Lower lobe of right lung (tissue), 2 donors: ENCODE measurements at places on chromosomes 11 and 22.
A peak's percentile ranks its signal among the peaks of the same experiment; 100 is the strongest.

DNA sequence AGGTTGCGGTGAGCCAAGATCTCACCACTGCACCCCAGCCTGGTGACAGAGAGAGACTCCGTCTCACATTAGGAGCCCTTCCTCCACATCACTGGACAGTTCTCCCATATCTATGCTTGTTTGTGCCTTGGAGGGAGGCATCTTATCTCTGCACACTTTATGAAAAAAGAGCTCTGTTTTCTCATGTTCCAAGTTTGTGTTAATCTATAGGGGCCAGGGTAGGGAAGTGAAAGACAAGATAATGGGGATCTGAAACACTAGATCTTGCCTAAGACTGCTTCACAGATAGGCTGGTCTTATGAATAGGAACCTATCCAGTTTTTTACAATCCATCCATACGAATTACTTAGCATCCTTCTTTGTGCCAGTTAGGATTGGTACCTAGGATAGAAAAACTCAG, 17.1 kb downstream of the OR6Q1 start:
- no peak for DNase-seq

GRCh38 chr11:13664351-13664750, 4.1 kb upstream of the FAR1 start:
- DNase-seq = no peak

GRCh38 chr22:19515654-19516377, 8.4 kb downstream of the CLDN5 start:
- DNase-seq = no peak

DNA sequence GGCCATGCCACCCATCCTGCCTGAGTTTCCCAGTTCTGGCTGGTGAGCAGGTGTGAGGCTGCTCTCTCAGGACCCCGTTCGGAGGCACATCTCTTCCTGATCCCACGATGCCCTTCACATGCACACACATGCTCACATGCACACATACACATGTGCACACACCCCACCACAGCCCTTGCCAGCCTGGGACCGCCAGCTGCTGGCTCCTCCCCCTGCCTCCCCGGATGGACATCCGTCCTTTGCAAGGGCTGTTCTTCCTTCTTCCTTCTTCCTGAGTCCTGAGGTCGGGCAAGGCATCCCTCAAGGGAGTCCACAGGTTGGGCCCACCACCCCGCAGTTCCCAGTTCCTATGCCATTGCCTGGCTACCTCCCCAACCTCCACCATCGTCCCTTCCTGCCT, 10.5 kb upstream of the CDKN1C start:
- DNase-seq = no peak

DNA sequence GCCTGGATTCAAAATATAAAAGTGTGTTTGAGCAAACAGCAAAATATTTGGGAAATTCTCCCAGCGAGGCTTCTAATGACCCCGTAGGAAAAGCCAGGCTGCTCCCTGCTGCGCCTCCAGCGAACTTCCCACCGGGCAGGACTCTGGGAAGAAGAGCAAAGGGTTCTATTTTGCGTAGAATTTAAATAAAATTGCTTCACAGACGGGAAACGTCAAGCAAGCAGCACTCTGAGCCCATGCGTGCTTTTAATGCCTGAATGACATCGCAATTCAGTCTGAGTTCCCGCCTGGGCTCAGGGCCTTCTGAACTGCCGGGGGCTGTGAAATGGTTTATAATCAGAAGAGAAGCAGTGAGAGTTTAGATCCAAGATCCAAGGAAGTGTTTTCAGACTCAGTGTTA, 775.1 kb downstream of the BRD1 start:
- no peak for DNase-seq

- no peak for DNase-seq
Observed at GRCh38 chr22:22348127-22348814, 103.7 kb downstream of the VPREB1 start.

GRCh38 chr11:26575946-26576345, 3.9 kb upstream of the MUC15 start:
- DNase-seq = no peak

DNA sequence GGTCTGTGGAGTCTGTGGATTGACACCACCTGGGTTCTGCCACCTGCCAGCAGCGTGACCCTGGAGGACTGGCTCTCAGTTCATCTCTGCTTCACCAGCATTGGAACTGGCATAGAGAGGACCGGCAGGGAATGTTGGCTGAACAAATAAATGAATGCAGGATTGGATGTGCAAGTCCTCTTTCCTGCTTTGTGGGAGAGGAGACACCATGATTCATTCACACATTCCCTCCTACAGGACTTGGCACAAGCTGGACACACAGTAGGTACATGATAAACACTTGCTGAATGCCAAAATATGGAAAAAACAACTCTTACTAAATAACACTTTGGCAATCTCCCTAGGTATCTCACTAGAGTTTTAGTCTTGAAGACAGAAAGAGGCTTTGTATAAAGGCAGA, 116.6 kb upstream of the NARS2 start:
- DNase-seq = no peak

DNA sequence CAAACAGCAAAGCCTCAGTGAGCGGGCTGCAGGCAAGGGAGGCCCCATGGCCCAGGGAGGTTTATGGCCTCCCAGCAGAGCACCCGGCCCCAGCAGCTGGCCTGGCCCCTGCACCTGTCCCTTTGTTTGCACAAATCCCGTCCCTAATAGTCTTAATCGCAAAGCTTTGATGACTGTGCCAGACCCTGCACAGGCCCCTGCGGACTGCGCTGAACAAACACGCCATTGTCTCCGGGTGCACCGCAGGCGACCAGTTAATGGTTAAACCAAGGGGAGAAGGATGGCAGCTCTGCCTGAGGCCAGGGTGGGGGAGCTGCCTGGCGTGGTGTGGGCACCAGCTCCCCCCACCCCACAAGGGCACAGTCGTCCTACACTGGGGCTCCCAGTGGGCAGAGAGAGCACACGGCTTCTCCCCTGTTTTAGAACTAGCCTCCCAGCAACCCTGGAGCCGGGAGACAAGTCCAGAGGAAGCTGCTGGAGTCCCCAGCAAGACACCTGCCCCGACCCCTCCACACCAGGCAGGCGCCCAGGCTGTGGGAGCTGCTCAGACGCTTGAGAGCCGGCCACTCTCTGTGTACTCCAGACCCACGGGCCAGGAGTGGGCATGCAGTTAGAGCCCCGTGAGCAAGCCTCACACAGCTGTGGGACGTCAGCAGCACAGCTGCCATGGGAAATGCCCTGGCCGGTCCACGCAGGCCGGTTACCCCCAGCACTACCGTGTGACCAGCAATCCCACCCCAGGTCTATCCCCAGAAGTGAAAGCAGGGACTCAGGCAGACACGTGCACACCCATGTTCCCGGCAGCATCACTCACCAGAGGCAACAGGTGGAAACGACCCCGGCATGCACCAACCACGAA, 39.7 kb upstream of the TH start:
- no peak for DNase-seq

GRCh38 chr11:70610566-70611565, 212.5 kb downstream of the CTTN start:
- DNase-seq = peak; percentile 41

DNA sequence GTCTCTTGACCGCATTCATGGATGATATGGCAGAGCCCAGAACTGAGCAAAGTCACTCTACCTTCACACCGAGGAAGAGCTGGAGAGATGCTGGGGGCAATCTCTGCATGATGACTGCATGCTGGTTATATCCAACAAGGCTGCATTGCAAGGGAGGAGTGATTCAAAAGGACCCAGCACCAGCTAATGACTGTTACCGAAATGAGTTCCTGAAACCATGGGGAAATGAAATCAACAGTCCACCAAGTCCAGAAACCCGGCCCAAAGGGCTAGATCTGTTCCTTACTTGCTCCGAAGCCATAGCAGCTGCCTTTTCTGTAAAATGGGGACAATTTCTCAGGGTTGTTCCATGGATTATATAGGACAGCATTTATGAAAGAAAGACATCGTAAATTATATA, 1.2 kb upstream of the SMIM35 start:
- DNase-seq = no peak

GRCh38 chr11:111808834-111809233, 42.6 kb upstream of the PPP2R1B start:
- no peak for DNase-seq

- no peak for DNase-seq
Observed at GRCh38 chr22:37893583-37893983, 12.5 kb upstream of the MICALL1 start.

GRCh38 chr22:48079505-48080290, 1317.2 kb downstream of the TBC1D22A start:
- DNase-seq = no peak

- DNase-seq = no peak
Observed at GRCh38 chr11:17150521-17150920, 57.3 kb downstream of the PIK3C2A start.

GRCh38 chr22:49322861-49323622, 504.6 kb downstream of the BRD1 start:
- DNase-seq = peak; percentile 15

GRCh38 chr11:116250155-116250554, 522.6 kb downstream of the BUD13 start:
- DNase-seq = no peak

- no peak for DNase-seq
Observed at GRCh38 chr11:2390725-2391151, 9.8 kb upstream of the TSSC4 start.

DNA sequence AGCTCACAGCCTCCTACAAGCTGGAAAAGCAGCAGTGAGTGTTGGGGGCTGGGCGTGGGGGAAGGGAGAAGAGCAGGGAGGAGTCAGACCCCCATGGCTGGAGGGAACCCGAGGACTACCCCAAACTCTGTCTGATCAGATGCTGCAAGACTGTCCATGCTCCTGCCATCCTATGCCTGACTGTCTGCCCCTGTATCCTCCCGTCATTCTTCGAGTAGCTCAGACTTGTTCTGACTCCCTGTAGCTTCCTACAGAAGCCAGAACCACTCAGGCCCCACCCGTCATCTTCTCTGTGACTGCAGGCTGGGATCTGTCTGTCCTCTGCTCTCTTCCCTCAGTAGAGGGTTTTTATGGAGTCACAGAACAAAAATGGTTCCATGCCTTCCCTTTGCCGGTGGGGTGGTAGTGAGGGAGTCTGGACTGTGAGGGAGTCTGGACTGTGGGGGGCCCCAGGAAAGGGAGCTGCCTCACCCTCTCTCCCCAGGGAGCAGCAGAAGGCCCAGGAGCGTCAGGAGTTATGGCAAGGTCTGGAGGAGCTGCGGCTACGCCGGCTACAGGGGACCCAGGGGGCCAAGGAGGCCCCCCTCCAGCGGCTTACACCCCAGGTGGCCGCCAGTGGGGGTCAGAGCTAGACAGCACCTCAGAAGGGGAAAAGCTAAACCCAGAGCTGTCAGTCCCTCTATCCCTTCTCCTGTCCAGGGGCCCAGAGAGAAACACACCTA, 2.3 kb downstream of the GPHA2 start:
- no peak for DNase-seq
